ENCODE measurements at places on chromosomes 12 and 14. TPM values are rescaled to one million over a fixed set of nuclear protein-coding genes. Genes with fewer than 3 reads are reported as not detected.
A peak's percentile ranks its signal among the peaks of the same experiment; 100 is the strongest.

Gene SCN8A
- total RNA-seq = not detected

Gene BRI3BP
- 49.7 TPM for total RNA-seq

DNA sequence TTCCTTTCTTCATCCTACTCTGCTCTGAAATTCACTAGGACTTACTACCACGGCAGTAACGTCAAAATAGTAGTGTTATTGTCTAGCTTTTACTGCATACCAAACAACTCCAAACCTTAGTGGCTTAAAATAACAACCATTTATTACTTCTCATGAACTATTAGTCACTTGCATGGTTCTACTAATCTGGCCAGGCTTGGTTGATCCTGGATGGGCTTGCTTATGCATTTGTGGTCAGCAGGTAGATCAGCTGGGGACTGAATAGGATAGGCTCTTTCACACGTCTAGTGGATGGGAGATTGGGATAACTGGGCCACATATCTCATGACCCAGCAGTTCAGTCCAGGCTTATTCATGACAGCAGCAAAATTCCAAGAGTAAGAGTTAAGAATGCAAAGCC, 9.4 kb upstream of the SLC35F4 start:
- DNase-seq = no peak

Gene PELI2
- 15.2 TPM for total RNA-seq

Gene FZD10
- 0.76 TPM for total RNA-seq

Gene RAPGEF3
- 17.3 TPM for total RNA-seq

DNA sequence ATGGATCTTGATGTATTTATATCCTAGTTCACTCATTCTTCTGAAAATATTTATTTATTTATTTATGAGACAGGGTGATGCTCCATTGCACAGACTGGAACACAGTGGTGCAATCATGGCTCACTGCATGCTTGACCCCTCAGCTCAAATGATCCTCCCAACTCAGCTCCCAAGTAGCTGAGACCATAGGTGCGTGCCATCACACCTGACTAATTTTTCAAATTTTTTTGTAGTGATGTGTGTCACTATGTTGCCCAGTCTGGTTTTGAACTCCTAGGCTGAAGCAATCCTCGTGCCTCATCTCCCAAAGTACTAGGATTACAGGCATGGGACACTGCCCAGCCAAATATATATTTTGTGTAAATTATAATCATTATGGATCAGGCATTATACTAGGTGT, 595.6 kb upstream of the ATP2B1 start:
- no peak for DNase-seq

Gene SYCP3
- total RNA-seq = not detected

DNA sequence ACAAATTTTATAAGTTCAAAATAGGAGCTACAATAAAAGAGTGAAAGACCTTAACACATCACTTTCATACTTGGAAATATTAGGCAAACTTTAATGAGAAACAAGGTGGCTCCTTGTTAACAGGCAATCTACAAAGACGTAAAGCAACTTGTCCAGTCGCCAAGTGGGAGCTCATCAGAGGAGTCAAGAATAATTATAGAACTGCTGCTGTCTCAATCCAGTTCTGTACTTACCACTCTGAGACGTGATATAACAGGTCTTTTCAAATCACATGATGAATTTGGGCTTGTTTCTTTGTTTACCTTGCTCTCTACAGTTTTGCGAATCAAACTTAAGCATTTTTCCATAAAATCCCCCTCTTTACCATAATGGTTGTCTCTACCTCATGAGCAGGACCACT, 3.6 kb downstream of the YBX3 start:
- DNase-seq = no peak

DNA sequence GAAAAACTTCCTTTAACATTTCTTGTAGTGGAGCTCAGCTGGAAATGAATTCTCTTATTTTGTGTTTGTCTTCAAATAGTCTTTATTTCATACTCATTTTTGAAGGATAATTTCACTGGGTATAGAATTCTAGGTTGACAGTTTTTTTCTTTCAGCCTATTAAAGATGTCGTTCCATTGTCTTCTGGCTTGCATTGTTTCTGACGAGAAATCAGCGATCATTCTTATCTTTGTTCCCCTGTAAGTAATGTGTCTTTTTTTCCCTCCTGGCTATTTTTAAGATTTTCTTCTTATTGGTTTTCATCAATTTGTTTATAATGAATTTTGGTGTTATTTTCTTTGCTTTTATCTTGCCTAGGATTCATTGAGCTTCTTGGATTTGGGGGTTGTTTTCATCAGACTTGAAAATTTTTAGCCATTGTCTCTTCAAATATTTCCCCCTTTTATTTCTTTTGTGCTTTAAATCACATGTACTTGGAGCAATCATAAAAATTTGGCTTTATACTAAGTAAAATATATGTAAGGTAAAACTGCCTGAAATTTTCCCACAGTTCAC, 89.4 kb downstream of the UNC79 start:
- no peak for DNase-seq

DNA sequence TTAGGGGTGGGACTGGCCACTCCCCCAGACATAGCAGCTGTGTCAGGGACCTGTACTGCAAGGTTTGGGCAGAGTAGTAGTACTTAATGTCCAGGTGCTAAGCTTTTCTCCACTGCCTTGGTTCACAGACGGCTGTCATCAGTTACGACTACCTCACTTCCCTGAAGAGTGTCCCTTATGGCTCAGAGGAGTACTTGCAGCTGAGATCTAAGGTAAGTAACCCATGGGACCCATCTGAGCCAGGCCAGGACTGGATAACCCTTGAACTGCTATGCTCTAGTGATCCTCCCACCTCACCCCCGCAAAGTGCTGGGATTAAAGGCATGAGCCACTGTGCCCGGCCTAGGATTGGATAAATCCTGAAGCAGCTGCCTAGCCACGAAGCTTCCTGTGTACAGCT, 22.4 kb downstream of the ADCK1 start:
- no peak for DNase-seq

- DNase-seq = no peak
These were observed 745 bp downstream of the TRHDE start for GRCh38 chr12:72272731-72273498.

DNA sequence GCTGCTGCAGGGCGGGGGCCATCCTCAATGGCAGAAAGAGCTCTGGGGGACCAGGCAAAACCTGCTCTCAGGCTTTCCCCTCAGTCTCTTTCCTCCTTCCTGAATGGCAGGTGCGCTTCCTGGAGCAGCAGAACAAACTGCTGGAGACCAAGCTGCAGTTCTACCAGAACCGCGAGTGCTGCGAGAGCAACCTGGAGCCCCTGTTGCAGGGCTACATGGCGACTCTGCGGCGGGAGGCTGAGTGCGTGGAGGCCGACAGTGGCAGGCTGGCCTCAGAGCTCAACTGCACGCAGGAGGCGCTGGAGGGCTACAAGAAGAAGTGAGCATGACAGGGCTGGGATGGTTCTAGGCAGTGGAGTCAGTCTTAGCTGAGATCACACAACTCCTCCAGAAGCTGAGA, 22.9 kb upstream of the KRT83 start:
- no peak for DNase-seq

DNA sequence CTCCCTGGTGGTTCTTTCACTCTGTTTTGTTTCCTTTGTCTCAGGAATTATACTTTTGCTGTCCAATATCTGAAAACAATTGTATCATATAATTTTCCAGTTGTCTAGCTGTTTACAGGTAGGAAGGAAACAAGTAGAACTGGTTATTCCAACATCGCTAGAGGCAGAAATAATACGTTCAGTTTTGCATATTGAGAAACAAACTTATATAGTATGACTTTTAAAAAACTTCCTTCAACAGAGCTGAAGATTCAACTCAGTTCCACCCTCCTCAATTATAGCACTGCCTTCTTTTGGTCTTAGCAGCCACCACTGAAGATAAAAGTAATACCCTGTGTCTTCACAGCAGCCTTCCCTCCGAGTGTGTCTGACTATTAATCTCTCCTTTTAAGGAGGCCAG, 214.3 kb downstream of the EFCAB11 start:
- DNase-seq = no peak

DNA sequence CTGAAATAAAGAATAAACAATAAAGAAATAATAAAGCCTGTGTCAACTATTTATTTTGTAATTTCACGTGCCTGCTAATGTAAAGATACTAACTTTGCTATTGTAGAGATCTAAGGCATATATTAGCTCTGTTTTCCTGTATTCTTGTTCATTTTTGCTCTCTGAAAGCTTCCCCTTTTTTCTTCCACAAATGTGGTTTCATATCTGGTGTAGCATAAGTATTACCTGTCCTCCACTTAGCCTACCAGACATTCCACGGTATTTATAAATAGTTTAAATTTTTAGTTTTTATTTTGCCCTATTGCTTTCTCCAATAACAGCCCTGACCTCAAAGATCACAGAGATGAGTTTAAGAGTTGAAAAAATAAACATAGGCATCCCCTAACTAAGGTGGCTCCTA, 92.6 kb upstream of the ATP2B1 start:
- no peak for DNase-seq

- DNase-seq = no peak
These were observed 10.3 kb downstream of the PLEKHG3 start for GRCh38 chr14:64714432-64715025.

Gene ABCD2
- not detected for total RNA-seq

Gene CEP170B
- 77.6 TPM for total RNA-seq

GRCh38 chr12:4938900-4939299, 29.2 kb downstream of the KCNA1 start:
- no peak for DNase-seq

Gene BEGAIN
- total RNA-seq = 6.6 TPM

GRCh38 chr12:122018457-122018856, 3.2 kb upstream of the BCL7A start:
- no peak for DNase-seq

DNA sequence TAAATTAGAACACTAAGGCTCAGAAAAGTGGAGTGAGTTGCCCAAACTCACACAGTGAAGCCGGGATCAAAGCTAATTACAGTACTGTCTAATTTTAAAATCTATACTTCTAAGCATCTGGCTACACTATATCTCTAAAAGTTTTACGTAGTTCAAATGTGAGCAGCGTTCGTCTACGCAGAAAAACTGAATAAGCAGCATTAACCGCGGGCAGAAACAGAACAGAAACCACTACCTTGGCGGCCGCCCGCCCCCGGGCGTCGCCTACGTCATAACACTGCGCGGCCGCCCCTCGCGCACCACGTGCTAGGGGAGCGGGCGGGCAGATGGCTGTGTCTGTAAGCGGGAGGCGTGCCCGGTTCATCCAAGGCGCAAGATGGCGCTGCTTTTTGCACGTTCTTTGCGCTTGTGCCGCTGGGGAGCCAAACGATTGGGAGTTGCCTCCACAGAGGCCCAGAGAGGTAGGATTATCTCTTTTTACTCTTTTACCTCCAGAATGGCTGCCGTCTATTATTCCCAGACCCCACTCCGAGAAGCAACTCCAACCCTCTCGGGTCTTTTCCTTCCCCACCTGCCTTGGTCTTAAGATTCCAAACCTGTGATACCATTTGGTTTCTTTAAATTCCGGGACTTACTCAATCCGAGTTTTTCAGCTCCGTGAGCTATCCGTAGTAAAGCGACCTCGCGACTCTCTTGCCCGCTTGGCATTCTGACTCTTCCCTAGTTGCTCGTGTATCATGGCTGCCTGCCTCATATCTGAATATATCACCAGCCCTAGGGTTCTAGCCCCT, at the start of gene SPRYD4:
SPRYD4 (plus strand) TSS at position 363 of the 791 bp plus-strand sequence; CDS start at position 377, 14 bp downstream.
- peak; percentile 97 for DNase-seq

DNA sequence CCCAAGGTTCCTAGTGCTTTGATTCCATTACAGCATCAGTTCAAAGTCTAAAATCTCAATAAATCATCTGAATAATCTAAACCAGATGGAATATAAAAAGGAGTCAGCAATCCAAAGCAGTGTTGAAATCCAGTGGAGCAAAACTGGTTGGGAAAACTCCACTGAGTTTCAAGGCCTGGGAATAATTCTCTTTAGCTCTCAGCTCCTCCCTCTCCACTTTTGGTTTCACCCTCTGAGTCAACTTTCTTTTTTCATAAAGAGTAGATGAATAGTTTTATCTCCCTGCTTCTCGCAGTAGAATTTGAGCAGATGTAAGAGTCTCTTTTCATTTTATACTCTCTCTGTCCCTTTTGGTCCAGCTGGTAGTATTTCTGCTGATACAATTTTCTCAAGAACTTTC, 338.6 kb downstream of the APAF1 start:
- DNase-seq = no peak

Gene KRT7
- total RNA-seq = 0.67 TPM

Gene SMCO2
- not detected for total RNA-seq

- no peak for DNase-seq
These were observed 5.6 kb downstream of the IL22 start for GRCh38 chr12:68247785-68248184.

Gene TMPRSS12
- not detected for total RNA-seq

GRCh38 chr14:34368115-34368970, 93.7 kb downstream of the SPTSSA start:
- DNase-seq = peak; percentile 51

GRCh38 chr12:16325426-16325825, 22.0 kb upstream of the MGST1 start:
- no peak for DNase-seq

Gene CBLN3
- not detected for total RNA-seq

DNA sequence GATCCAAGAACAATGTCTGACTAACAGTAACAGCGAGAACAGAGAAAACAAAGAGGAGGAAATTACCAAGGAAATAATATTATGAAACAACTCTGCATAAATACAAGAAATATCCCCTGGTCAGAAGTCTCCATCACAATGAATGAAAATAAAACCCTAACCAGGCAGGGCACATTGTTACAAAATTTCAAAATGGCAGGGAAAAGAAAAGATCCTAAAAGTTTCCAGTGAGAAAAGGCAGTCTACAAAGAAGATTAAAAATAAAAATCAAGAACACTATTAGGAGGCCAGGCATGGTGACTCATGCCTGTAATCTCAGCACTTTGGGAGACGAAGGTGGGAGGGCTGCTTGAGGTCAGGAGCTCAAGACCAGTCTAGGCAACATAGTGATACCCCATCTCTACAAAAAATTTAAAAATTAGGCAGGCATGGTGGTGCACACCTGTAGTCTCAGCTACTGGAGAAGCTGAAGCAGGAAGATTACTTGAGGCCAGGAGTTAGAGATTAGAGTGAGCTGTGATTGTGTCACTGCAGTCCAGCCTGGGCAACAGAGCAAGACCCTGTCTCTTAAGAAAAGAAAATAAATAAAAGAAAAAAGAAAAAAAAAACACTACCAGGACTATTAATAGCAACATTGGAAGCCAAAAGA, 47.8 kb downstream of the FERMT2 start:
- no peak for DNase-seq

DNA sequence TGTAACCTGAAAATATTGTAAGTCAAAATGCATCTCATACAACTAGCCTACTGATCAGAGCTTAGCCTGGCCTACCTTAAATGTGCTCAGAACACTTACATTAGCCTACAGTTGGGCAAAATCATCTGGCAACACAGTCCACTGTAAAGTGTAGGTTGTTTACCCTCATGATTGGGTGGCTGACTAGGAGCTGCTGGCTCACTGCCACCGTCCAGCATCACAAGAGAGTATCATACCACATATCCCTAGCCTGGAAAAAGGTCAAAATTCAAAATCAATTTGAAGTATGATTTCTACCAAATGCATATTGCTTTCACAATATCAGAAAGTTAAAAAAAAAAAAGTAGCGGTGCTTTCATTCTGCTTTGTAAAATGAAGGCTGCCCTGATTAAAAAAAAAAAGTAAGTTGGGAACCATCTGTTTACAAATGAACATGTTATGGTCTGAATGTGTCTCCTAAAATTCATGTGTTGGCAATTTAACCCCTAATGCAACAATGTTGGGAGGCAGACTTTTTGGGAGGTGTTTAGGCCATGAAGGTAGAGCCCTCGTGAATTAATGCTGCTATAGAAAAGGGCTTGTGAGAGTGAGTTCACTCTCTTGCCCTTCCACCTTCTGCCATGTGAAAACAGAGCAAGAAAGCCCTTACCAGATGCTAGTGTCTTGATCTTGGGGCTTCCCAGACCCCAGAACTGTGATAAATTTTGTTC, 211.8 kb downstream of the PPM1H start:
- DNase-seq = no peak

Gene HOXC13
- not detected for total RNA-seq
